Stimulated activated naive CD4-positive, alpha-beta T cell treated with Interleukin-2 at 50 U/mL for 16 hours (primary cell): ENCODE measurements at places on chromosomes 5 and 9.

GRCh38 chr9:79240774-79241173 is 331.0 kb upstream of the TLE4 start:
- DNase-seq, result no peak

GRCh38 chr5:122846051-122846550 is 688 bp downstream of the SNX24 start:
- no peak for DNase-seq

DNA sequence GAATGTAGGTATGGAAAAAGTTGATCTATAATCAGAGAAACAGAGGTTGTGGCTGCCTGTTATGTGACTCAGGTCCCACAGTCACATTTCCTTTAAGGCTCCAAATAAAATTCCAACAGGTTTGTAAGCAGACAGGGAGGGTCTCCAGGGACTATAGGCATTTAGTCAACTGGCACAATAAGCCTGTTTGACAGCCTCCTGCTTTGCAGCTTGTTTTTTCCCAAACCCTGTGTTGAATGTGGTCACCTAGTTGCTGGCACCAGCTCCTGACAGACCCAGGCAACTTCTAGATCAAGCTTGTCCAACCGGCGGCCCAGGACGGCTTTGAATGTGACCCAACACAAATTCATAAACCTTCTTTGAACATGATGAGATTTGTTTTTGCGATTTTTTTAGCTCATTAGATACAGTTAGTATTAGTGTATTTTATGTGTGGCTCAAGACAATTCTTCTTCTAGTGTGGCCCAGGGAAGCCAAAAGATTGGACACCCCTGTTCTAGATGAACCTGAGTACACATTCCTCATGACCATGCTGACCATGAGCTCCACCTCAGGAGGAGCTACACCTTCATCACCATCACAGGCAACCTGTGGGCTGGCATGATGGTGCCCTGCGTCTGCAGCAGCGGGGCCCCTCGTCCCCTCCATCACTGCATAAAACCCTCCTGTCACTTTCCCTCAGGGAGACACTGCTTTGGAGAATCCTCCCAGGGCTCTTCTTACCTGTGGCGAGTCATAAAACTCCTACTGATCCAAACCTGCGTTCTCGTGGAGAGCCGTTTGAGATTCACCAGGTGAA is 15.7 kb upstream of the GRHPR start:
- no peak for DNase-seq

DNA sequence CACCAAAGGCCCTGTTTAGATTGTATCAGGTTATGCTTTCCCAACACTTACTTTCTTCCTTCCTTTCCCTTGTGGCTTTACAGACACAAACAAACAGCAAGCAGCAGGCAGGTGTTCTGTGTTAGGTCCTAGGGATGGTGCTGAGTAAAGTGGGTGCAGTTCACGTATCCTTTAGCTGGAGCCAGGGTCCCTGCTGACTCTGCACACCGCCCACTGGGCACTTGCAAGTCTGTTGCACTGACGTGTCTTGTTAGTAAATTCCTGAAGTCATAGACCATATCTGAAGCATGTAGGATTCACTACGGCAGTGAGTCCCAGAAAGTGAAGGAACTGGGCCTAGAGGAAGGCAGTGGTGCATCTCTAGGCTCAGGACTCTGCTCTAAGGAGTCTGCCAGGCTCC is 96.5 kb downstream of the DAPK1 start:
- no peak for DNase-seq

DNA sequence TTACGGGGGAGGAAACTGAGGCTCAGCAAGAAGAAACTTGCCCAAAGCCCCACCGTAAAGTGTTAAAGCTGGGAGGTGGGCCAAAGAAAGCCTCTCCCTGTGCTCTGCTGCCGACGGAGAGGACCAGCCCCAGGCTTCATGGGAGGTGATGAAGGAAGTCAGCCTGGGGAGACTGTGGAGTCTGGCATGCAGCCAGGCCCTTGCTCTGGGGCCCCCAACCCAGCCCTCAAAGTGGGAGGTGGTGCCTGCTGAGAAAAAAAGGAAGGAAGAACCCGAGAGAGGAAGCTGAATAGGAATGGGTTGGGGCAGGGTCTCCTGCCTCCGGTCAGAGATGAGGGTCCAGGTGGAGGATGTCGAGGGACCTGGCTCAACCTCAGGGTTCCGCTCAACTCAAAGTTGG is 3.8 kb downstream of the RNF44 start:
- DNase-seq, result no peak
